NCI-H1417 (cell line): ENCODE measurements at places on chromosomes 16 and 17.
A peak's percentile ranks its signal among the peaks of the same experiment; 100 is the strongest.

DNA sequence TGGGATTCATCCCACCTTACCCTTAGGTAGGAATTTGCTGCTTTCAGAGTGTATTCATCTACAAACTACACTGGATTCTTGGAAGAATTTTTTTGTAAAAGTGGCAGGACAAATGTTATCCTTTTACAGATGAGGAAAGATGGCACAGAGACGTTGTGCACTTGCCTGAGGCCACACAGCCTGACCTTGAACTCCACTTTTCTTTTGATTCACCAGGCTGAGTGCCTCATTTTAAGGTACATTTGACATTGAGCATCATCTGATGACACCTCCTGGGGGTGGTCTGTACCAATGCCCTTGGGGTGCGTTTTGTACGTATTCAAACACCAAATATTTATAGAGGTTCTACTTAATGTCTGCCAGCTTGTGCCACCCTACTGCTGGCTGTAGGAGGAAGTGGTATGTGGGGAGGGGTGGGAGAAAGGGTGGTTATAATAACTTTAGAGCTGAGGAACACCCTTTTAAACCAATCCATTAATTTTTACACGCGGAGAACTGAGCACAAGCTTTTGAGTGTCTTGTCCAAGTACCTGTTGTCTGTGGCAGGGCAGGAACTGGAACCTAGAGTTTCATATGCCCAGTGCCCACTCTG is 29.1 kb downstream of the HS3ST3B1 start:
- DNase-seq = no peak

- DNase-seq = peak; percentile 37
These were observed 708 bp downstream of the BAIAP2 start for GRCh38 chr17:81035521-81036196.

DNA sequence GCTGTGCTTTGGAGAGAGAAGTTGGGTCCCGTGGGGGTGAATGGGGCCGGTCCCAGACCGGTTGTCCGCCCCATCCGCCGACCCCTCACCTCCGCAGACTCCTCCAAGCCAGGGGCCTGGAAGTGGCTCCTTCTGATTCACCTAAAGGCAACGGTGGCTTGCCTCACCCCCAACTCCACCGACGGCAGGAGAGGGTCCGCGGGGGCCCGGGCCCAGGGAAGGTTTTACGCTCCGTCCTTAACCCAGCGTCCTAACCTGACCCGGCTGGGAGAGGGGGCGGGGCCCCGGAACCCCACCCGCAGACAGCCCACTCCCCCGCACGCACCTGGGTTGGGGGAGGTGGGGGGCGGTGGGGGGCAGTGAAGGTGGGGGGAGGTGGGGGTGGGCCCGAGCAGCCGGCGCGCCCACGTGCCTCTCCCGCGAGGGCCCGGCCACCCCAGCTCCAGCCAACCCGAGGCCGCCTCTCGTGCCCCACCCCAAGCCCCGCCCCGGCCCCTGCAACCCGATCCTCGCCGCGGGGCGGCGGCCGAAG is 12.7 kb upstream of the CD300A start:
- no peak for DNase-seq

DNA sequence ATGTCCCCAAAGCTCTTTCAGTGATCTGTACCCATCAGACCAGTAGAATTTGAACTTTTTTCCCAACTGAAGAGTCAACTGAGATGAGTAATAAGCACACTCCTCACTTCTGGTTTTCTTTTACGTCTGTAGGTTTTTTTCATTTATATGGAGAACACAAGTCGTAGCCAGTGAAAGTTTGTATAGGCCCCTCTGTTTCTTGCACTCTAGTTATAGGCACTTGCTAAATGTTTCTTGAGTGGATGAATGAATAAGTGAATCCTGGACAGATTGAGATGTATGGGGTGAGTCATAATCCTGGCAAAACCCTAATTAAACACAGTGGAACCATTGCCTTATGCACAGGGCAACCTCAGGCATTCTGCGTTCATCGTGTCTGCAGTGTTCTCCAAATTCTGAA is 193.7 kb upstream of the TBX2 start:
- DNase-seq = no peak

DNA sequence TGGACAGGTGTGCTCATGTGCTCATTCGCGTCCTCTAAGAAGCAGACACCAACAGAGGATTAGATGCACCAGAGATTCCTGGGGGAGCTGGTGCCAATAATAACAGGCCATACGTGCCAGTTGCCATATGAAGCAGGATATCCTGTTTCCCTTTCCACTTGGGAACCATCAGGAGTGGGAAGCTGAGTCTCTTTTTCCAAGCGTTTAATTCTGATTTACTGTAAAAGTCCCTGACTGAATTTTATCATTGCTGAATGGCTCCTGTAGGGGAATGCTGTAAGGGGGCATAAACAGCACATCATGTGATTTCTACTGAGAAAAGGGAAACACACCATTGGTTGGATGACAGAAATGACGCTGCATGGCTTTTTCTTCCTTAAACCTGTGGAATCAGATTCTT is 113.3 kb downstream of the IRF8 start:
- no peak for DNase-seq

GRCh38 chr17:77124192-77124889 is 16.4 kb upstream of the SEC14L1 start:
- DNase-seq = no peak

- DNase-seq = peak; percentile 89
These were observed 28.8 kb downstream of the ABCC12 start for GRCh38 chr16:48126801-48127644.

DNA sequence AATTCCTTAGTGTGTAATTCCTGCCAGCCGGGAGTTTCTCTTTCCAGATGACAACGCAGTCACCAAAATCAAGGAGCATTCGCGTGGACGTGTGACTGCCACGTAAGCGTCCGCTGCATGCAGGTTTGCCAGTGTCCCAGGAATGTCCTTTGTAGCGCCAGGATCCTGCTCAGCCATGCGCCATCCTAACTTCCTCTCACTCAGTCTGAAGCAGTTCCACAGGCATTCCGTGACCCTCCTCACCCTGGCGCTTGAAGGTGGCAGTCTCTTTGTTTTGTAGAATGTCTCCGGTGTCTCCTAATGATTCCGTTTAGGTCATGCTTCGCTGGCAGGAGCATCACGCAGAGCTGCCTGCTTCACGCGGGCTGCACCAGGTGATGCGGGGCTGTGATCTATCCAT is 88.6 kb downstream of the RPTOR start:
- peak; percentile 61 for DNase-seq

DNA sequence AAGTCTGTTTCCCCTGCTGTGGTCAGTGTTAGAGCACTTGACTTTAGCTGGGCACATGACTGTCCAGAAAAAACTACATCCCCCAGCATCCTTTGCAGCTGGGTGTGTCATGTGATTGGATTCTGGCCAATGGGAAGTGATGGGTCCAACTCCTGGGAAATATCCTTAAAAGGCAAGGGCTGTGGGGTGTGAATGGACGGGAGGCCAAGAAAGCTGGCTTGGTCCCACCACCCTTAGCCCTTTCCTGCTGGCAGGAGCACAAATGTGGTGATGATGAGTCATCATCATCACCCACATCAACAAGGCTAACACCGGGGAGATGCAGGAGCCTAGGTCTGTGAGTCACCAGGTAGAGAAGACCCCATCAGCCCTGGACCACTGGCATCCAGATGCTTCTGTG is 341.7 kb downstream of the C16orf95 start:
- DNase-seq = peak; percentile 2

DNA sequence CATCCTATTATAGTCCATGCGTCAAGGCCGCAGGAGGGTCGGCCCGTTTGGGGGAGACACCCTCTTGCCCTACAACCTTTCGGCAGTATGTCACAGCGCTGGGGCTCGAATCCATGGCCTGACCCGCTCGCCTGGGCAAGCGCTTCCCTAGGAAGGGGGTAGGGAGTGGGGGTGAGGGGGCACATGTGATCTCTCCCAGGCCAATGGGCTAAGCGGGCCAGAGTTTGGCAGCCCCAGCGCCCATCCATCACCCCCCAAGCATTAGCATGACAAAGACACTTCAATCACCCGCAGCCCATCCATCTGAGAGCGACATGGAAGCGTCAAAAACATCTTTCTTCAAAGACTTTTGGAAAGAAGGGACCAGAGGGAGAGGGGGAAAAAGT is at the start of gene HOXB1:
HOXB1 (minus strand) TSS at position 125 of the 386 bp plus-strand sequence; CDS start at position 18, 107 bp downstream.
- no peak for DNase-seq

GRCh38 chr17:39653662-39654331 is 11.4 kb upstream of the TCAP start:
- DNase-seq = peak; percentile 10

DNA sequence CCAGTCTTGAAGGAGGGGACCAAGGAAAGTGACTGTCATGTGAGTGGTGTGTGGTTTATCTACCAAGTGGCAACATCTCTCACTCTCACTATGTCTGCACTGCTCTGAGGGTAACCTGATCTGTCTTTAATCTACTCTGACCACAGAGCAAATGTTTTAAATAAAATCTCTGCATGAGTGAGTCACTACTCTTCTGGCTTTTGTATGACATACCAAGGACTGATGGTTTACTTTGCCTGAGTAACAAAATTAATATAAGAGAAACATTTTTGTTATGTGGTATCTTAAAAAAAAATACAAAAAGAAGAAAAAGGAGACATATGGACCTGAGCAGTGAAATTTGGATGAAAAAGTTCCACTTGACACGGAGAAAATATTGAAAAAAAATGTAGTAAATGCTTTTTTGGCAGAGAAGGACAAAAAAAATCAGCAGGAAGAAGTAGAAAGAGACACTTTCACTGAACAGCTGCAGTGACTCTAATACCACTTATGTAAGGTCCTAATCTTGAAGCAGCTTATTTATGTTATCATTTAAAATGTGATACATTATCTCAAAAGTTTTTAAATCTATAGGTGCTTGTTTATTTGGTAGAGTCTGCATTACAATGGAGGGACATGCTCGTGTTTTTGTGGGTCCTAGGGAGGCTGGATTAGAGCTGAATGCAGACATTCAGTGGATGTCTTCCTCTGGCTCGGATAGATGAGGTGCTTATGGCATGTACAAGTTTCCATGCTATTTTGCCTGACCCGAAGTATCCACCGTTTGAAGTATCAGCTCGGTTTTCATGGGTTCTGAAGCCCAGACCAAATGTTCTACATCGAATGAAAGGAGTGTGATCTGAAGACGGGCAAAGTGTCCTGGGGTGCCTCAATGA is 240.7 kb downstream of the MAP2K6 start:
- DNase-seq = no peak

DNA sequence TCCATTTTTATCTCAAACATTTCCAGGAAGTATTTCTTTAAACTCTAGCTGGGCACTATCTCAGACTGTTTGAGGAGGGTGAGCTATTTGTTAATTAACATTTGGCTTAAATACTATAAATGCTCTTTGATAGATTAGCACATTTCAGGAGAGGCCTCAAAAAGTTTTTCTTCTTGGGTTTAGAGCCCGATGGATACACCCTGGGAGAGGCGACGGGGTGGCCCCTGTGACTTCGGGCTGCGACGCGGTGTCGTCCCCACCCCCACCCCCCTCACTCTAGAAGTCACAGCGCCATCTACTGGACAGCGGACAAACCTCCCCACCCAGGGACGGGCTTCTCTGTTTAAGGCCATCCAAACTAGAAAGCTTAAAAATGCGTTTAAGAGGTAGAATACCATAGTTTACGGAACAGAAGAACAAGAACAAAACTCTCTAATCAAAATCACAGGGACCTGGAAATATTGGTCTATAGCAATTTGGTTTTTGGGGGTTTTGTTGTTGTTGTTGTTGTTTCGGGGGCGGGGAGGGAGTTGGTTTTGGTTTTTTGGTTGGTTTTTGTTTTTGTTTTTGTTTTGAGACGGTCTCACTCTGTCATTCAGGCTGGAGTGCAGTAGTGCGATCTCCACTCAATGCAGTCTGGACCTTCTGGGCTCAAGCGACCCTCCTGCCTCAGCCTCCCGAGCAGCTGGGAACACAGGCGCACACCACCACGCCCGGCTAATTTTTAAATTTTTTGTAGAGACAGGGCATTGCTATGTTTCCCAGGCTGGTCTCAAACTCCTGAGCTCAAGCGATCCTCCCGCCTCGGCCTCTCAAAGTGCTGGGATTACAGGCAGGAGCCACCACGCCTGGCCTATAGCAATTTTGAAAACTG is 254.4 kb downstream of the C16orf95 start:
- DNase-seq = peak; percentile 9

DNA sequence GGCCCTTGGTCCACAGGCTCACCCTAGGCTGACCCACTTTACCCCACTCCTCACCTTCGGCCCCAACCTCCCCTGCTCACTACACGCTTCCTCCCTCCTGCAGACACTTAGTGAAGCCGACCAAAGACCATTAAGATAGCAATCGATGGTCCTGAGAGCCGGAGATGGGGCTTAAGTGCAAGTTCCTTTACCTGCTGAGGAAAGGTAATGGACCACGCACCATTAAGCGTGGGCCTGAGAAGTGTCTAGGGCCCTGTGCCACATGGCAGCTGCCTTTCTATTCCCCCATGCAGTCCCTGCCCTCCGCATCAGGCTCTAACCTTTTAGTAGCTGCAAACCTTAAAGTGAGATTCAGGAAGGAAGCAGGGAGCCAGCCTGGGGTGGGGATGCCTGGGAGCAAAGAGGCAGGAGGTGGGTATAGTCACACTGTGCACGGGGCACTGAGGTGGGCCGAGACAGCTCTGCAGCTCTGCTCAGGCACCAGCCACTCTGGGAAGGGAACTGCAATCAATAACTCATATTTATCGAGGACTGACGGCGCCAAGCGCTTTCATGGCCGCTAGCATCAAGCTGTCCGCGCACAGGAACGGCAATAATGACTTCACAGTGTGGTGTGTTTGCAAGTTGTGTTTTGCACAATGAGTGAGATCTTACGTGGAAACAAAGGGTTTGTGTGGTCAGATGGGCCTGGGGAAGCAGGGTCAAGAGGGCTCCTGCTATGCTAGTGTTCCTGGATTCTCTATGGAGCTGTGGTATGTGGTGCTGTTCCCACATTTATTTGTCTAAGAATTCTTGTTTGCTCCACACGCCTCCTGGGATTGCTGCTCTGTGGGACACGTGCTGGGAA is 84.9 kb upstream of the CDC42EP4 start:
- no peak for DNase-seq

GRCh38 chr16:522320-523096 is 5.0 kb upstream of the CAPN15 start:
- no peak for DNase-seq

DNA sequence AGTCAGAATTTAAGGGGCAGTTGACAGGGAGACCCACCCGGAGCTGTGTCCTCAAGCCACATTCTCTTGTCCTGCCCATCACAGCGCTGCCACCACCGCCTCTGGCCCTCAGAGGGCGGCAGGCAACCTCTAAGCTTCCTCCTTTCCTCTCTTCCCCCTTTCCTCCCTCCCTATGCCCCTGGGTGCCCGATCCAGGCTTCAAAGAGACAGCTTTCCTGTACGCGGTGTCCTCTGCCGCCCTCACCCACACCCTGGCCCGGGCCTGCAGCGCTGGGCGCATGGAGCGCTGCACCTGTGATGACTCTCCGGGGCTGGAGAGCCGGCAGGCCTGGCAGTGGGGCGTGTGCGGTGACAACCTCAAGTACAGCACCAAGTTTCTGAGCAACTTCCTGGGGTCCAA is 23.5 kb downstream of the WNT9B start:
- no peak for DNase-seq

DNA sequence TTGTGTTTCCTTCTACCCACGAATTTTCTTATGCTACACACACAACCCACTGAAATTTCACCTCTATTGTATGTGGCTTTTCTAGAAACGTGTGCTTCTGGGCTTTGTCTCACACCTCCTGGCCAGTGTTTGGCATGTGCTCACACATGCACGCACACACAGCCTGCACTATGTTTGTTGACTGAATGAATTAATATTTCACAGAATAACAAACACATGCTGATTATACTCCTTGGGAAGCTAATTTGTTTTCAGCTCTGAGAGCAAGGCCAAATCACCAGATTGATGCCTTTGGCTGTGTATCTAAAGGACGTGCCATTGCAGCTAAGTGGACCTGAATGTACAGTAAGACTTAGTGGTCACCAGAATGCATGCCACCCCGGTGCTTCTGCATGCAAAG is 210.7 kb downstream of the WWOX start:
- DNase-seq = peak; percentile 12

- DNase-seq = no peak
These were observed 196.0 kb downstream of the RBFOX3 start for GRCh38 chr17:79414793-79415211.
